ENCODE measurements at places on chromosomes 11 and 22.

GRCh38 chr11:130846606-130847005, 69.7 kb downstream of the SNX19 start:
- no peak for ATAC-seq

GRCh38 chr11:8263109-8263768, 439 bp downstream of the LMO1 start:
- peak; percentile 27 for ATAC-seq

DNA sequence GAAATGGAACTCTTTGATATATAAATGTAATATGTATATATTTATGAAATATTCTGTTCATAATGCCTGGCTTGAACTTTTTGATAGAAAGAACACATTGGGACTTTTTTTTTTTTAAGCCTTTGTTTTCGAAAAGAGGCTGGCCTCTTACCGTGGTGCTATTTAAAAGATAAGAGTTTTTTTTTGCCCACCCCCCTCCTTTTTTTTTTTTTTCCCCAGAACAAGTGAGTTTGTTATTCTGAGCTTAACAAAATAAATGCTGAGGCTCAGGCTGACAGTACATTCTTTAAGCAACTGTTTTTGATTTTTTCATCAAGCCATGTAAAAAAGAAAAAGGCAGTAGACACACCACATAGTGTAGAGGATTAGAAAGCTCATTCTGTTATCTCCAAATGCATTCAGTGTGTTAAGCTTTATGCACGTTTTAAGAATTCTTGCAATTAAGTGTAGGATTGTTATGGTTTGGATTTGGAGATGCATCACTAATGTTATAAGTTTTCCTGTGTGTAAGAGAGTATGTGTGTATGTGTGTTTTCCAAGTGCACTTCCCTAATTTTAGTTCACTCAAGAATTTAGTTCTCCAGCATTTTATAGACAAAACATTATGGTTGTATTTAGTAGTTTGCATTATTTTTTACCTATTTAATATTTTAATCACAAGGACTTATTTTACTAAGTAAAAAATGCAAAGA, 12.0 kb downstream of the PDHX start:
- no peak for ATAC-seq

GRCh38 chr11:59261150-59261549, 48.4 kb upstream of the MPEG1 start:
- ATAC-seq: no peak

DNA sequence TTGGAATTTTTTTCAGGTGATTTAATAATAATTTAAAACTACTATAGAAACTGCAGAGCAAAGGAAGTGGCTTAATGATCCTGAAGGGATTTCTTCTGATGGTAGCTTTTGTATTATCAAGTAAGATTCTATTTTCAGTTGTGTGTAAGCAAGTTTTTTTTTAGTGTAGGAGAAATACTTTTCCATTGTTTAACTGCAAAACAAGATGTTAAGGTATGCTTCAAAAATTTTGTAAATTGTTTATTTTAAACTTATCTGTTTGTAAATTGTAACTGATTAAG, 3.4 kb downstream of the MALAT1 start:
- no peak for ATAC-seq

DNA sequence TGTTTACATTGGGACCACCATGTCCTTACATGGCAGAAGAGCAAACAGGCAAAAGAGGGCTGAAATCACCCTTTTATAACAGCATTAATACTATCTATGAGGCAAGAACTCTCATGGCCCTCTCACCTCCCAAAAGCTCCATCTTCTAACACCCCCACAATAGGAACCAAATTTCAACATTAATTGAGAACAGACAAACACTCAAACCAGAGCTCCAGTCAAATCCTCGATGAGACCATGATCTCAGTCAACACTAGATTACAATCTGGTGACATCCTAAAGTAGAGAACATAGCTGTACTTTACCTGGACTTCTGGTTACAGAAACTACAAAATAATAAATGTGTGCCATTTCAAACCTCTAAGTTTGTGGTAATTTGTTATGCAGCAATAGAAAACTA, 25.1 kb downstream of the OR2AG2 start:
- ATAC-seq: no peak

DNA sequence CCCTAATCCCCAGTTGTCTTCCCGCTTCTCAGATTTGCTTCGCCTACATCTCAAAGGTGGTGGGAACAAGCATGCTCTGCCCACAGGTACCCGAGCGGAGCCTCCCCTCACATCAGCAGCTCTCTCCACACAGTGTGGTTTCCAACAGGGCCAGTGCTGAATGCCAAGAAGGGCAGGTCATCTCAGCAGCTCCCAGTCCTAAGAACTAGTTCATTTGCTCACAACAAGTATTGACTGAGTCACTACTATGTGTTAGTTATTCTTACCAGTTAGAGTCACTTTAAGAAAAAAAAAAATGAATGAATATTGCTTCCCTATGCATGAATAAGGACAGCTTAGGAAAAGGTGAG, 66.2 kb downstream of the THAP12 start:
- no peak for ATAC-seq

DNA sequence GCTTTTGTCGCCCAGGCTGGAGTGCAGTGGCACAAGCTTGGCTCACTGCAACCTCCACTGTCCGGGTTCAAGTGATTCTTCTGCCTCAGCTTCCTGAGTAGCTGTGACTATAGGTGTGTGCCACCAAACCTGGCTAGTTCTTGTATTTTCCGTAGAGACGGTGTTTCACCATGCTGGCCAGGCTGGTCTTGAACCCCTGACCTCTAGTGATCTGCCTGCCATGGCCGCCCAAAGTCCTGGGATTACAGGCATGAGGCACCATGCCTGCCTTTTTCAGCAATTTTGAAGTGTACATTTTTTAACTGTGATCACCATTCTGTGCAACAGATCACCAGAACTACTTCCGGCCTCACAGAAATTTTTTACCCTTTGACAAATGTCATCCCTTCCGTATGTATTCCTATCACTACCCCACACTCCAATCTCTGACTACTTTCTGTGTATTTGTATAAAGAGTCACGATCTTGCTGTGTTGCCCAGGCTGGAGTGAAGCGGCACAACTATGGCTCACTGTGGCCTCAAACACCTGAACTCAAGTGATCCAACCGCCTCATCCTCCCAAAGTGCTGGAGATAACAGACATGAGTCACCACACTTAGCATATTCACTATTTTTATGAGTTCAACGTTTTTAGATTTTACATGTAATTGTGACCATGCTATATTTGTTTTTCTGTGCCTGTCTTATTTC, 44.0 kb downstream of the XKR3 start:
- ATAC-seq: no peak

- ATAC-seq: no peak
Observed at GRCh38 chr11:28735511-28735910, 627.3 kb downstream of the METTL15 start.

- peak; percentile 7 for ATAC-seq
Observed at GRCh38 chr11:119793335-119793984, 64.5 kb upstream of the NECTIN1 start.

DNA sequence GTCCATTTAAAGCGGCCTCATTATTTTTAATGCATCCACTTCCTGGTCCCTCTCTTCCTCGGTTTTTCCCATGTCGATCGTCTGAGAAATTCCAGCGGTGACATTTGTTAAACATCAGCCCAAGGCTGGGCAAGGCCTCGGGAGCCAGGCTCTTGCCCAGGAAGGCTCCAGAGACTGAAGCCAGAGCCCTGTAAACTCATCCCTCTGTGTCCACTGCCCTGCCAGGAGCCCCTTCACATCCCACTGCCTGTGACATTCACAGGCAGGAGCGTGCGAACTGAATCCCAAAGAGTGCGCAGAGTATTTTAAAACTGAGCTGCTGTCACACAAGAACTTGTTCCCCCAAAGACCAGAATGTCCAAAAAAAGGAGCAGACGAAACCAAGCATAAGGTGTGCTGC, 56.5 kb upstream of the ANO1 start:
- no peak for ATAC-seq

GRCh38 chr11:4882543-4882942, 843 bp downstream of the OR51T1 start:
- no peak for ATAC-seq

DNA sequence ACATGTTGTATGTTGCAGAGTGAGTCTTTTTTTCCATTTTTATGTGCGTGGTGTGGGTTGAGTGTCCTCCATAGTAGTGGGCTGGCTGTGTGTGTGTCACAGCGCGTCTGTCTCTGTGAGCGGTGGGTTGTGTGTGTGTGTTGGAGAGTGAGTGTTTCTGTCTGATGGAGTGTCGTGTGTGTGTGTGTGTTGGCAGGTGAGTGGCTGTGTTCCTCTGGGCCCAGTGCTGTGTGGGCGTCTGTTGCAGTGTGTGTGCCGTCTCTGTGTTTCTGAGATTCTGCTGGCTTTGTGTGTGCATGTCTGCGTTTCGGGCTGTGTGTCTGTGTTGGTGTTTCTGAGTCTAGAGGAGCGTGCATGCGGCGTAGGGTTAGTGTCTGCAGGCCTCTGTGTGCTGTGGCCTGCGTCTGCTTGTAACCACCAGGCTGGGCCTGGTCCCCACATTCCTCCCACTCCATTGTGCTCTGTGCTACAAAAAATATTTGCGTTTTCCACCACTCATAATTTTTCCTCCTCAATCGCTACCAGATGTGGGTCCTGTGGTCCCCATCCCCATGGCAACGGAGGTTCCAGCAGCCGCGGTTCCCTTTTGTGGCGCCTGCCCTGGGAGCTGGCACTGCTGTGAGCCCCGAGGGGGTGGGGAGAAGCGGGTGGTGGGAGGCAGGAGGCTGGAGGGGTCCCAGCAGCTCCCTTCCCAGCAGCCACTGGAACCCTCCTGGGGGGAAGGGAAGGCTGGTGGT, 15.2 kb downstream of the SCARF2 start:
- peak; percentile 27 for ATAC-seq

DNA sequence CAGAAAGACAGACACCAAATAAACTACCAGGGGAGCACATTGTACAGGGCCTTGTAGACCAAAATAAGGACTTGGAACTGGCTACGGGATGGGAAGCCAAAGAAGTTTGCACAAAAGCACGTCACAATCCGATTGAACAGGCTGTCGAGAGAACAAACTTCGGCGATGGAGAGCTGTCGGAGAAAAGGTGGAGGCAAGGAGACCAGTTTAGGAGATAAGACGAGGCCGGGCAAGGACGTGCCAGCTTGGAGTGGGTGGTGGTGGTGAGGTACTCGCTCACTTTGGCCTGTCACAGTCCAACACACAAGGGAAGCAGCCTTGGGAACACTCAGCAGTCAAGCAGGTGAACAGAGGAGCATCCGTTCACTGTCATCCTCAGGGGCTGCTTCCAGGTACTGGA, 19.0 kb downstream of the APOL5 start:
- no peak for ATAC-seq

DNA sequence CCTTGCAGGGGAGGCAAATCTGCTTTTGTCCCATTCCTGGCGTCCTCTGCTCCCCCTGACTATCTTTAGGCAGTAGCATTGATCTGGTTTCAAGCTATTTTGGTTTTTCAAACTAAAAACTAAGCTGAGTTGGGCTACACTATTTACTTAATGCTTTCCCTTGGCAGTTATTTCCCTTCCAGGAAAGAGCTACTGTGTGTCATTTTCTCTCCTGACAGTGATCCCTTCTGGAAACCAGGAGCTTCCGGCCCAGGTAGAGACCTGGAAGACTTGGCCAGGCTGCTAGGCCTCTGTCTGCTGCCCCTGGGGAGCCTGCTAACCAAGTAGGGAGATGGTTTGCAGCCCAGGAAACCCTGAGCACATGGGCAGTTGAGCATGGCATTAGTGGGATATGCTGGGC, 35.0 kb downstream of the NAV2 start:
- ATAC-seq: no peak

GRCh38 chr11:15629690-15630321, 515.1 kb downstream of the INSC start:
- ATAC-seq: peak; percentile 50

GRCh38 chr11:1500466-1501420, 14.2 kb upstream of the MOB2 start:
- ATAC-seq: no peak

DNA sequence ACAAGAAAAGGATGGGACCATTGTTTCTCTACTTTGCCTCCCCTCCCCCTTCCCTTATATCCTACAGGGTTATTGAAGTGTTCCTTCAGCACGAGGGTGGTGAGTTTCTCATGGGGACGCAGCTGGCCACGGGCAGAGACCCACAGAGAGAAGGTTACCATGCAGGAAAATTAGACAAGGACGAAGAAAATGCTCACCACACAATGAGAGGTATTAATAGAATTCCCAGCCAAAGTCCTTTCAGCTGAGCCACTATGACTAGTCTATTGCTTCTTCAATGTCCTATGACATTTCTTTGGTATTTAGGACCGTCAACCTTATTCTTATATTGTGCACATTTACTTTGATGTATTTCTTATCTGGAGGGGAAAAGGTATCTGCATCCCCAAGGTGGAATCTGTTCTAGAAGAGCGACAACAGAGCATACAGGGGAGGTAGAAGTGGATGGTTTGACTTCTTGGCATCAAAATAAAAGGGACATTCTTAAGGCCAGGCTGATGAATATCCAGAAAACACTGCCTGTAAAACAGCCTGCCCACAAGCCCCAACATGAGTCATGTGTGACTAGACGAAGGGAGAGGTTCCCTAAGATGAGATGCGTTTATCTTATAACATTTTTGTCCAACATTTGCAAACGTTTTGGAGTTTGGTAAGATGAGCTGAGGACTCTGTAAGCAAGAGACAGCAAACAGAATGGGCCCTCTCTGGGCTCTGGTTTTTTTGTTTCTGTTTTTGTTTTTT, 209.8 kb upstream of the NARS2 start:
- ATAC-seq: no peak

DNA sequence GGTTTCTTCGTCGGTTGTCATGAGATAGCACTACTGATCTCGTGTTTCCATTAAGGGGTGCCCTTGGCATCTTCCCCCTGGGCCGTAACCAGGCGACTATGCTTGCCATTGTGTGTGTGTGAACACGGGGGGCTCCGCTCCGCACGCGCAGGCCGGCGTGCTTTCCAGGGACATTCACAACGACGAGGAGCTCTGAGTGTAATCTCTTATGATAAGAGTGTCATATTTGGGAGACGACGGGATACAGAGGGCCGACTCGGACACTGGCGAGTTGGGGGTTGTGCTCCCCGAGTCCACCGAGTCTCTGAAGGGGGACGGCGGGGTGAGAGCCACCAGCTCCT, 170.9 kb upstream of the CTSC start:
- ATAC-seq: no peak

DNA sequence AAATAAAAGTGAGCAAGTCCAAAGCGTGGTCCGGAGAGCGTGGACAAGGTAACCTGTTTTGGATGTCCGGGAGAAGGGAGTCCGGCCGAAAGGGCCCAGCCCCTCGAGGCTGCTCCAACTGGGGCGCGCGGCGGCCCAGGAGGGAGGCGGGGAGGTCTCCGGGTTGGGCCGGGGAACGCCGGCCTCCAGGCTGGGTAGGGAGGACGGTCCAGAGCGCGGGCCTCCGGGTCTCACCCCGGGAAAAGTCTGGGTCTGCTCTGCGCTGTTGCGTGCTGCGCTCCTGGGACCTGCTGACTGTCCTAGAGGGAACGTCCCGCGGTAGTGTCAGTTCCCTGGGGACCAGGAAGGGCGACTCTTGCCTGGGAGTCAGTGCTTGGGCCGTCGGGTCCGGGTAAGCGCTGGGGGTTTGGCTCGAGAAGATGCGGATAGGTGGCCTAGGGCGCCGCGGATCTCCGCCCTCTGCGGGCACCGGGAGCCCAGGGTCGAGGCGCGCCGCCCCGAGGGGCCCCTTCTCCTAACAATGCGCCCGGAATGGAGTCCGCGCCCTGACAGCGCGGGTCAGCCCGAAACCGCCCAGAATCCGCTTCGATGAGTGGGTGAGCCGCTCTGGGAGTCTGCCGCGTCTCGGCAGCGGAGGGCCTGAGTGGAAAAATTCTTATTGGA, 988 bp upstream of the FLI1 start:
- ATAC-seq: peak; percentile 22
